Tibial nerve (tissue), 4 donors: ENCODE measurements at places on chromosomes 5 and 9.
A peak's percentile ranks its signal among the peaks of the same experiment; 100 is the strongest.

DNA sequence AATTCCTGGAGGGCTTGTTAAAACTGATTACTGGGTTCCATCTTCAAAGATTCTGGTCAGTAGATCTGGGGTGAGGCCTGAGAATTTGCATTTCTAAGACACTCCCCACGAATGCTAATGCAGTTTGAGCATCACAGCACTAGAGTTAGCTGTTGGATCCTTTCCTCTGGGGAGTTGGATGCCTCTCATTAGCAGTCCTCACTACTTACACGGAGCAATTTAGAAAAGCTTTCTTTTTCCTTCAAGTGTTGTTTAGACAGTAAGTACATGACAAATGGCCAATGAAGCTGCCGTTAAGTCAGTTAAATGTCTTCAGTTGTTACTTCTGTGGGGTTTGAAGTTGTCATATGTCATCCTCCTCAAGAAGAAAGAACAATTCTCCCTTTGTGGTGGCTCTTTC lies 74.9 kb upstream of the HMHB1 start:
- DNase-seq: no peak

DNA sequence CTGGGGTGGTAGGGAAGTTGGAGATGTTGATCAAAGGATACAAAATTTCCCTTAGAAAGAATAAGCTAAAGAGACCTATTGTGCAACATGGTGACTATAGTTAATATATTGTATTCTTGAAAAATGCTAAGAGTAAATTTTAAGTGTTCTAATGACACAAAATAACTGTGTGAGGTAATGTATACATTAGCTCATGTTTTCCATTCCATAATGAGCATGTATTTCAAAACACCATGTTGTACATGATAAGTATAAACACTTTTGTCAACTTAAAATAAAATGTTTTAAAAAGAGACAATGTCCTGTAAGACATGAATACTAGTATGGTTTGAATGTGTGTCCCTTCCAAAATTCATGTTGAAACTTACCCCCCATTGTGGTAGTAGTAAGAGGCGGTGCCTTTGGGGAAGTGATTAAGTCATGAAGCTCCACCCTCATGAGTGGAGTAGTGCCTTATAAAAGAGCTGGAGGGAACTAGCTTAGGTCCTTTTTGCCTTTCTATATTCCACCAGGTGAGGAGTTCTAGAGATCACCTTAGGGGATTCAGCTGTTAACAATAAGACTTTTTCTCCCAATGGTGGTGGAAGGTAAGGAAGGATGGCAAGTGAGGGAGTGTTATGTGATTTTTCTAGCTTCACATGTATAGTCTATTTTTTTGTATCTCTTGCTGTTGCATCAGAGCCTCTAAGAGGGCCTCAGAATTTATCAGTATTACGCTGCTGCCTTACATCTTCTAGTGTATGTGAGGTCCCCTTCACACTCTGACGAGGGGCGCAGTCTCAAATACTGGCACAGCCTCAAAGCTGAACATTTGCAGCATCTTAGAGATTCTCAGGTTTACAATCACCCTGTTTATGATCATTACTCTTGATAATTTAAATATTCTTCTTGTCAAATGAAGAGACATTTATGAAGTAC lies 94.9 kb upstream of the NREP start:
- no peak for DNase-seq

- DNase-seq: no peak
Measured at GRCh38 chr9:36263683-36264082, 5.4 kb upstream of the GNE start.

- DNase-seq: no peak
Measured at GRCh38 chr9:113578882-113579282, 115.4 kb downstream of the RGS3 start.

DNA sequence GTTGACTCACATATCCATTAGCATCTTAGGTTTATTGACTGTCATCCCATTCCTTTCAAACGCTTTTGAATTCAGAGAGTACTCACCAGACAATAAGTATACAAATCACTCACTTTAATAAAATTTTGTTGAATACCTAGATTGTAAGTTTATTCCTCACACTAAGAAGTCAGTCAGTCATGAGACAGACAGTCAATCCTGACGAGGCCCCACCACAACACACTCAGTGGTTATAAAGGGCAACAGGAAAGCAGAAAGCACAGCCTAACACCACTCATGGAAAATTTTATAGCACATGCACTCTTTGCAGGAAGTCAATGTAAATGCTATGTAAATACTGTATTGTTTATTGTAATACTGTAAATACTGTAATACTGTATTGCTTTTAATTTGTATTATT lies 176.3 kb upstream of the PTGER4 start:
- no peak for DNase-seq

DNA sequence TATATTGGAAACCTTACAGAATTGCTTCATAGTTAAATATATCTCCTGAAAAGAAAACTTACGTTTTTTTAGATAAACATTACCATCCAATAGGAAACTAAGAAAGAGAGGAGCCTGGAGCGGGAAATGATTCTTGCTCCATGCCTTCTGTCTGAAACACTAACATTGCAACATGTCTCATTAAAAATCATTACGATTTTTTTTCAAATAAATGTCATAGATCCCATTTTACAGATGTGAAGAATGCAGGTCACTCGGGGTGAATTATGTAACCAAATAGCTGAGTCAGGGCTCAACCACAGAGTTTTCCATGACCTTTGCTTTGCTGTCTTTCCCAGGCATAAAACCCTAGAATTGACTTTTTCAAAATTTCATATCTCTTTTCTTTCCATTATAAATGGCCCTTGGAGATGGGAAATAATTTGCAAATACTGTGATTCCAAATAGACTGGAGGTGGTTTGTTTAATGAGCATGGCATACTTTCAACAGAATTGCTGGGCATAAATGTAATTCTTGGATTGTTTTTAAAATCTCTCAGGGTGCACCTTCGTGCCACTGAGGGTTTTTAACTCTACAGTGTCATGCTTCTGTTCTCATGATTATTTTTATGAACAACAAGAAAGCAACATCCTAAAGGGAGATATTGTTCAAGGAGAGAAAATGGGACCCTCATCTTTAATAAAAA lies 302.8 kb downstream of the EBF1 start:
- DNase-seq: no peak

DNA sequence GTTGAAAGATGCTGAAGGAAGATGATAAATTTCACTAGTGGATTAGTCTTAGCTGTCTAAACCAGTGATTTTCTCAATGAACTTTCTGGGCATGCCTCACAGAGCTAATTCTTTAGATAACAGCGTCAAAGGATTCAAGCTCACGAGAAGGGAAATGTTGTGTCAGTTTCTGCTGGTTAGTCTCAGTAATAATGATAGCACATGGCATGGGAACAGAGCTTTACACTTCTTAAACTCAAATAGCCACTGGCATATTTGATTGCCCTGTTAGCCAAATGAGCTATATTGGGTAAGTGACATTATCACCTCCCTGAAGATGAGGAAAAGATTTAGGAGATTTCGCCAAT lies 139.3 kb upstream of the NR3C1 start:
- no peak for DNase-seq

GRCh38 chr9:112218908-112219307 lies 43.8 kb upstream of the SUSD1 start:
- no peak for DNase-seq

DNA sequence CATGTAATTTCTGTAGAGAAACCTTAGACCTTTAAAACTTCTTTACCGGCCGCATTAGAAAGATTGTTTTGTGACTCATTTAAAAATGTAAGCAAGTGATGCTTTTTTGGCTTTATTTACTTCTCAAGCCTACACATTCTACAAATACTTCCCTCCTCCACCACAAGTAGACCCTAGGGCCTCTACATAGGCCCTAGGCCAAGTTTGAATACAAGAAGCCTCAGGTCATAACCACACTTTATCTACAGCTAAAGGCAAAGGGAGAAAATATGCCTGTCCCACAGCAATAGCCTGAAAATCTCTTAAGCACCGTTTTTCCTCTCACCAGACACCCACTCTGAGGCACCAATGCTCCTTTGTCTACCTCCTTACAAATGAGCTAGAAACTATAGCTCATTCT lies 53.9 kb downstream of the CSNK1A1 start:
- no peak for DNase-seq

- DNase-seq: no peak
Measured at GRCh38 chr5:9302218-9302617, 243.7 kb downstream of the SEMA5A start.

GRCh38 chr5:88660947-88661805 lies 221.8 kb downstream of the MEF2C start:
- peak; percentile 33 for DNase-seq

- no peak for DNase-seq
Measured at GRCh38 chr9:38338342-38339018, 54.0 kb upstream of the ALDH1B1 start.

GRCh38 chr5:144297081-144297480 lies 126.4 kb downstream of the KCTD16 start:
- DNase-seq: no peak

- no peak for DNase-seq
Measured at GRCh38 chr5:9361835-9362234, 184.0 kb downstream of the SEMA5A start.

DNA sequence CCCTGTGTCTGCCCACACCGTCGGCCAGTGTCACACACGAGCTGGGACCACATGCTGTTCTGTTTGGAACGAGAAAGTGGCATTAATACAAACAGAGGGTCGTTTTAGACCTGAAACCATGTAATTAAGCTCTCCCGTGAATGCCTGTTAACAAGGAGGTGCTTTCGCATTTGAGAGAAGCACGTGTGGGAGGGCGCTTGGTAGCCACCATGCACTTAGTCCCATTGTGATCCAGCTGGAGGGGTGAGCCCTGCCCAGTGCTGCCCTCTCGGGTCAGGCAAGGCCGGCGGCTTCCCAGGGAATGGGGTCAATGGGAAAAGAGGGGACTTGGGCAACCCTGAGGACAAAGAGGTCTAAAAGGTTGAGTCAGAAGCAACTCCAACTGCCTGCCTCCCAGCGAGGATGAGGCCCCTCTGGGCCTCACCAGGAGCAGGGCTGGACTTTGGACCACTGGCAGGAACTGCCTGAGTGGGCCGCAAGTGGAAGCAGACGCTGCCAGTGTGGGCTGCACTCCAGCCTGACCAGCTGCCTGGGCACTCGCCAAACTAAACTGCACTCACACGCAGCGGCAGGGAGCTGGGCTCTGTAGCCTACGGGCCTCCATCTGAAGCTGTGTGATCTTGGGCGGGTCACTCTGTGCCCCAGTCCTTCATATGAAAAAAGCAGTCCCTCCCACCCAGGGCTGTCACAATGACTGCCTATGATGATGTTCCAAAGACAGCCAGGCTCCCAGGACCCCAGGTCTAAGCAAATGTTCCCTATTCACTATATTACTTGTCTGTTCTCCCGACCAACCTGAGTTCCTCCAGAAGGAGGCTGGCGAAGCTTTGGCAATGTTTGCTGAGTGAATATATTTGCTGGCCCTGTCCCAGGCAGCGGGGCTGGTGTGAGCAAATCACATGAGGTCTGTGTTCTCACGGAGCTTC lies 195.7 kb downstream of the CDK5RAP2 start:
- DNase-seq: no peak

- no peak for DNase-seq
Measured at GRCh38 chr5:44919560-44919959, 110.8 kb downstream of the MRPS30 start.

- no peak for DNase-seq
Measured at GRCh38 chr9:111533099-111533790, 8.3 kb downstream of the ZNF483 start.

DNA sequence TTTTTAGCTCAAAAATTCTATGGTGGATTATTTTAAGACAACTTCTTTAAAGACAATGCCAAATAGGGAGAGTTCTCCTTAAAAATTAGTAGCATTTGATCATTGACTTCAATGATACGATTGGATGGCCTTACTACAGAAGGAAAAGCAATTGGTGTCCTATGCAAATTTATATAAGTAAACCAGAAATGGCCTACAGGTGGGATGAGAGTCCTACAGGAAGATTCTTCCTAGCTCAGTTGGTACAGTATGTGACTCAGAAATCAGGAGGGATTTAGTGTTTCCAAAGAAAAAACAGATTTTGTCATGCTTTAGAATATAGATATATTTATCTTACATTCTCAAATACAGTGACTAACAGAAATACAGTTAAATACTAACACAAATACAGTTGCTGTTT lies 6.5 kb downstream of the ANKRA2 start:
- no peak for DNase-seq

DNA sequence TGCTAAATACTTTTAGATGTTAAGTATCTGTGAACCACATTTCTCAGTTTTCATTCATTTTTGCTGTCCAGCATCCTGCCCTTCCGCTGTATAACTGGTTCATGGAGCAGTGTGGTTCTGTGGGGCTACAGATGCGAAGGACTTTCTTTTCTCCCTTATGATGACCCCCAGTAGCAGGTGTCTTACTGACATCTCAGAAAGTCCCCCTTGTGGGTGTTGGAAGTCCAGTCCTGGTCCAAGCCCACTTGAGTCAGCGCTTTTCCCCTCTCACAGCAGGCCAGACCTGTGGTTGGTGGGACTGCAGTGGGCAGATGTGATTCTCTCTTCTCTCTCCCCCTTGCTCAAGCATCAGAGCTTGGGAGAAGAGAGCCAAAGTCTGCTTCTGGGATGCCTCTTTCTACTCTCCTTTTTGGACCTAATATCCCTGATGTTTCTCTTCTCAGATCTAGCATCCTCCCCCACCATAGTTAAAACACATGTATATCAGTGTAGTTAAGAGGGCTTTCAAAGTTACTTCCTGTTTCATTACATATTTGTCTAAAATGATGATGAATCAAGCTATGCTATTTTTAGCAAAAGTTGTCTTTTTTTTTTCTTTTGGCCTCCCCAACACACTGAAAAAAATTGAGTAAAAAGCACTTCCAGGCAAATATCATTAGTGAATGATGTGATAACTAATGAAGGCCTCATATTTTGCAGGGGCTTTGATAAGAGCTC lies 119.5 kb upstream of the ZNF618 start:
- no peak for DNase-seq

DNA sequence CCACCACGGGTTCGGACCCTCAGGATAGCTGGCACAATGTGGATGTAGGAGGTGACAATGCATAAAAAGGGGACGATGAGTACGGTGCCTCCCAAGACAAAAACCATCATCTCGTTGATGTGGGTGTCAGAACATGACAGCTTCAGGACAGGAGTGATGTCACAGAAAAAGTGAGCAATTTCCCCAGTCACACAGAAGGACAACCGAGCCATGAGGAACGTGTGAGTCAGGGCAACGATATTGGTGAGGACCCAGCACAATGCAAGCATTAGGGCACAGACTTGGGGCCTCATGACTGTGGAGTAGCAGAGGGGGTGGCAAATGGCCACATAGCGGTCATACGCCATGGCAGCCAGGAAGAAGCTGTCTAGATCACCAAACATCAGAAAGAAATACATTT lies 491 bp downstream of the OR1N1 start:
- no peak for DNase-seq

GRCh38 chr5:135392256-135392655 lies 6.8 kb downstream of the MACROH2A1 start:
- no peak for DNase-seq

GRCh38 chr5:115398719-115399118 lies 102.3 kb upstream of the CCDC112 start:
- no peak for DNase-seq

- no peak for DNase-seq
Measured at GRCh38 chr9:36914212-36914577, 119.9 kb downstream of the PAX5 start.

GRCh38 chr5:74237571-74238145 lies 402.9 kb downstream of the ENC1 start:
- no peak for DNase-seq
